Central memory CD8-positive, alpha-beta T cell (primary cell): ENCODE measurements at places on chromosomes 12 and 14.

GRCh38 chr12:28961948-28962384 is 187.1 kb upstream of the FAR2 start:
- H3K4me3 ChIP-seq: no peak overlapping the region
- peaks cover 16% of the 10 kb centered on the region for H3K27me3 ChIP-seq
- no peaks in the 10 kb centered on the region for H3K4me1 ChIP-seq
- no peak overlapping the region for H3K27ac ChIP-seq
- DNase-seq: no peak

GRCh38 chr12:109264095-109264942 is 44.8 kb downstream of the FOXN4 start:
- no peaks in the 10 kb centered on the region for H3K4me1 ChIP-seq
- DNase-seq: no peak
- H3K4me3 ChIP-seq: no peak overlapping the region
- H3K27ac ChIP-seq: peak overlapping the region; percentile 50
- H3K27me3 ChIP-seq: no peaks in the 10 kb centered on the region

GRCh38 chr14:51293912-51294389 is 53.9 kb downstream of the TMX1 start:
- no peak for DNase-seq
- H3K27me3 ChIP-seq: peaks cover 12% of the 10 kb centered on the region
- H3K4me1 ChIP-seq: no peaks in the 10 kb centered on the region
- H3K36me3 ChIP-seq: no peaks in the 10 kb centered on the region
- H3K27ac ChIP-seq: no peak overlapping the region

DNA sequence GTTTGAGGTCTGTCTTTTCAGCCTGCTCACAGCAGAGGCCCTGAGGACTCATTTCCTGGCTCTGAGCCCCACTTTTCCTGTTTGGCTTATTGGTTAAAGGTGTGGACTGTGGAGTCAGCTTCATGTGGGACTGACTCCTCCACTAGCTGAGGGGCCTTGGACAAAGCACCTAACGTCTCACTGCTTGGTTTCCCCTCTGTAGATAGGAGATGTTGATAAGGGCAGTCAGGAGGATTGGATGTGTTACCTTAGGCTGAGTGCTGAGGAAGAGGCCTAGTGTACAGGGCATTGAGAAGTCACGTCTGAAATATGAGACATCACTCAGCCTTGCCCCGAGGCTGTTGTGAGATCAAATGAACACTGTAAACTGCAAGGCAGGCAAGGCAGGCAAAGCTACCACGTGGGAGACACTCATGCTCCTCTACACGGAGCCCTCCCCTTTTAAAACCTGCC is 27.1 kb upstream of the TCL1A start:
- no peak for DNase-seq
- no peaks in the 10 kb centered on the region for H3K27me3 ChIP-seq
- peaks cover 11% of the 10 kb centered on the region for H3K4me1 ChIP-seq
- H3K4me3 ChIP-seq: no peak overlapping the region
- no peaks in the 10 kb centered on the region for H3K36me3 ChIP-seq

DNA sequence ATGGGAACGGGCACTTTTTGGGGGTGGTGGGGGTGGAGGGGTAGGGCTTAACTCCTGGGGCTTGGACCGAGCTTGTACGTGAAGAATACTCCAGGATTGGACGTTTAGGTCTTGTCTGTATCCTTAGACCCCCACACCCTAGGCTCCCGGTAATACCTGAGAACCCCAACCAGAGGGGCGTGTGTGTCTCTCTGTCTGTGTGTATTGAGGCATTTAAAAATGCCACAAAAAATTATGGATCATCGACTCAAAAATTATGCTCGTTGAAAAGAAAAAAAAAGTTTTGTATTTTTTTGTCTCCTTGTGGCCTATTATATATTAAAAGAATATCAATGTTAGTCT is 459 bp downstream of the PPFIBP1 start:
- no peak for DNase-seq
- H3K4me1 ChIP-seq: peaks cover 16% of the 10 kb centered on the region
- H3K4me3 ChIP-seq: peak overlapping the region; percentile 90
- peaks cover 13% of the 10 kb centered on the region for H3K27me3 ChIP-seq

GRCh38 chr14:50736932-50737419 is 68.9 kb upstream of the SAV1 start:
- H3K27me3 ChIP-seq: no peaks in the 10 kb centered on the region
- no peak for DNase-seq
- peak overlapping the region; percentile 76 for H3K27ac ChIP-seq

DNA sequence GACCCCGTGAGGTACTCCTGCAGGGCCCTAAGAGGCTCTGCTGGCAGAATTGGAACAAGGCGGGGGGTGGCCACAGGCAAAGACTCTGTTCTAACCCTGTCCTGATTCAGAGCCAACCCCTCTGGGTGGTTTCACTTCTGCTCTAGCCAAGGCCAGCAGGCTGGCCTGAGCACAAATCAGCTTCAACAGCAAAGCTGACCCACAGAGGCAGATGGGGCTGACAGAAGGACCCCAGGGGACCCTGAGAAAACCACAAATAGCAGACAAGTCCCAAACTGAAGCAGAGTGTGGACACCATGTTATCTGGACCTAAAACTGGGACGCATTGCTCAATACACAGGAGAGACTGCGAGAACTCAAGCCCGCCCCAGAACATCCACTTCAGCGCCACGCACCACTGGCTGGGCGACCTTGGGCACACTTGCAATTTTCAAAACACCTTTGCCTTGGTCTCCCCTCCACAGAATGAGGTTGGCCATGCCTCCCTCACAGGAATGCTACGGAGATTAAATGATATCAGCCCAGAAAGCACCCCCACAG is 76.4 kb upstream of the DICER1 start:
- DNase-seq: no peak
- H3K27ac ChIP-seq: no peak overlapping the region
- no peak overlapping the region for H3K4me3 ChIP-seq
- H3K27me3 ChIP-seq: peaks cover 30% of the 10 kb centered on the region

DNA sequence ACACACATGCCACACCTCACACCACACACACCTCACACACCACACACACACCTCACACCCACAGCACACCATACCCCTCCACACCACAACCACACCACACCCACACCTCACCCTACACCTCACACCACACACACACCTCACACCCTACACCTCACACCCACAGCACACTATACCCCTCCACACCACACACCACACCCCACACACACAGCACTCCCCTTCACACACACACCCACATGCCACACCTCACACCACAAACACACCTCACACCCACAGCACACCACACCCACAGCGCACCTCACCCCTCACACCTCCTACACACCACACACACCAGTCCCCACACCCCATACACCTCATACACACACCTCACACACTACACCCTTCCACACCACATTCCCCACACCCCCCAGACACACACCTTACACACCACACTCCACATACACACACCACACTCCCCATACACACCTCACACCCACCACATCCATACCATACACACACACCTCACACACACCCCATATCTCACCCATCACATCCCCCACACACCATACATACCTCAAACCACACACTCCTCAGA is 80.0 kb downstream of the ACTN1 start:
- peaks cover 30% of the 10 kb centered on the region for H3K4me1 ChIP-seq
- no peak for DNase-seq
- H3K36me3 ChIP-seq: peaks cover 16% of the 10 kb centered on the region
- H3K27ac ChIP-seq: peak overlapping the region; percentile 36
- peak overlapping the region; percentile 27 for H3K4me3 ChIP-seq

GRCh38 chr14:57848353-57848752 is 17.5 kb downstream of the SLC35F4 start:
- no peak overlapping the region for H3K27ac ChIP-seq
- H3K36me3 ChIP-seq: no peaks in the 10 kb centered on the region
- DNase-seq: no peak
- H3K27me3 ChIP-seq: peaks cover 1% of the 10 kb centered on the region
- H3K4me1 ChIP-seq: no peaks in the 10 kb centered on the region
